ENCODE measurements at places on chromosomes 12 and 14.

DNA sequence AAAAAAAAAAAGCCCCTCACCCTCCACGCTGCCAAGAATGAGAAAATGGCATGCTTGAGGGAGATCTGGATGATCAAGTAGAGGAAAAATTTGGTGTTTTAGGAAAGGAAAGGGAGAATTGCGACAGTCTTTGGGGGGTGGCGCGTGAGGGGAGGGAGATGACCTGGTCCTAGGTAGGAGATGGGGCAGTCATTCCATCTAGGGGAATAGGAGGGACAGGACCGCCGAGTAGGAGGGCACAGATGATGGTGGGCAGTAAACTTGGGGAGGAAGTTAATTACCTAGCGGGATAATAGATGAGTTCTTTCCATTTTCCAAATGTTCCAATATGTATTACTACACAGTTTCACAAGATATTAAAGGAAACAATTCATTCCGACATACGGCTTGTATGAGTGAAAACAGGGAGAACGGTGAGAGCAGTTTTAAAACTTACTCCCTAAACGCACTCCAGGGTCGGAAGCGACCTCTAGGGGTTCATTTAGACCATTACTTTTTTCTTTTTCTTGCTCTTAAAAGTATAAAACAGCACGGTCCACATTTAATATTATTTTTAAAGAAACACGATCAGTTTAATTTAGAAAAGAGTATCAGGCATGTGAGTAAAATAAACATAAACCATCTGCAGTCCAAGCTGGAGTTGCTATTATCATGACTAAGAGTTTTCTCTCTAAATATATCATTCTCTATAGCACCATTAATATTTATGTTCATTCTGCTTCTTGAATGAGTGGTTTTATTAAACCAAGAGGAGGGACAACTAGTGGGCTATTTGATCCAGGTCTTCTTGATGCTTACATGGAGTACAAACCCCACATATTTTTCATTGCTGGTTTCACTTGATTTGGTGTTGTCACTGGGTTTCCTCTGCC, 3.0 kb upstream of the FNTB start:
- DNase-seq = peak; percentile 43

- DNase-seq = no peak
Measured at GRCh38 chr12:28824849-28825248, 324.2 kb upstream of the FAR2 start.

DNA sequence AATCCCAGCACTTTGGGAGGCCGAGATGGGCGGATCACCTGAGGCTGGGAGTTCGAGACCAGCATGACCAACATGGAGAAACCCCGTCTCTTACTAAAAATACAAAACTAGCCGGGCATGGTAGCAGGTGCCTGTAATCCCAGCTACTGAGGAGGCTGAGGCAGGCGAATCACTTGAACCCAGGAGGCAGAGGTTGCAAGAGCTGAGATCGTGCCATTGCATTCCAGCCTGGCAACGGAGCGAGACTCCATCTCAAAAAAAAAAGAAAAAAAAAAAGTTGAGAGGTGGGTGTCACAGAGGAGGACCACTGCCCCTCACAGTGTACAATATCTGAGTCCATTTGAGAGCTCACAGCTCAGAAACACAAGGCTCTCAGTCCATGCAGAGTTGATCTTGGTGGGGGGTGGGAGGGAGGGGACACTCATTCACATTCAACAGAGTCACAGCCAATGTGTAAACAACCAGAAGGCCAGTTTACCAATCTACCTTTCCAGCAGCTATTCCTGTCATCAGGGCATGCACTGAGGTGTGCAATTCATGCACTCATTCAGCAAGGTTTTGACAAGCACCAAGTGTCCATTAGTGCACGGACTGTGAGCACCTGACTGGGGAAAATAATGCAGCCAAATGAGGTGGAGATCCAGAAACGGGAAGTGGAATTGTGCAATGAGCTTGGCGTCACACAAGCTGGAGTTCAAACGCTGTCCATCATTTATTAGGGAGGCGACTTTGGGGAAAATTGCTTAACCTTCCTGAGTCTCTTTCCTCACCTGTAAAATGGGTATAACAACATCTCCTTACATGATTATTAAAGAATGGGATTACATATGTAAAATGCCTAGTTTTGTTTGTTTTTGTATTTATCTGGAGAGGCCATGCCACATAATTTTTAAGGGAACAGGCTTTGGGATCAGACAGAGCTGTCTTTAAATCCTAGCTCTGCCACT, 4.4 kb upstream of the EIF5 start:
- DNase-seq = no peak

GRCh38 chr14:69473260-69473659, 11.3 kb upstream of the PLEKHD1 start:
- no peak for DNase-seq

DNA sequence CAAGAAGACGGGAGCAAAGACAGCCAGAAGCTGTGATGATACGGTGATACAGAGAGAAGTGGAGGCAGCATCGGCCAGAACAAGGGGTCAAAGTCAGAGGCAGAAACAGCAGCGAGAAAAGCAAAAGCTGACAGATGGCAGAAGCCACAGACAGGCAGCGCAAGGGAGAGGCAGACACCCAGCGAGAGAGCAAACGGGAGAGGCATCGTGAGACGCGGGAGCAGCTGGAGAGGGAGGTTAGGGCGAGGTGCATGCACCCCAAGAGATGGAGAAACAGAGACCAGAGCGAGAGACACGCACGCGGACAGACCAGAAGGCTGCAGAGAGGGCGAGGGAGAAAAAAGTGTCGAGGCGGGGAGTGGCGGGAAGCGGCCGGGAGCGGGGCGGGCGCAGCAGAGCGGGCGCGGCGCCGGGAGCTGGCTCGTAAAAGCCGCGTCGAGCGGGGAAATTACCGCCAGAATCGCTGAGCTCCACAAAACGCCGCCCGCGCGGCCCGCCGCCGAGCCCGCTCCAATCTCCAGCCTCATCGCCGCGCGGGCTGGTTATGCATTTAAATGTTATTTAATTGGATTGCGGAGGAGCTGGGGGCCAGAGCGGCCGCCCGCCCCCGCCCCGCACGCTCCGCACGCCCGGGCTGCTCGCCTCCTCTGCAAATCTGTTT, 15.6 kb downstream of the SMUG1 start:
- DNase-seq = peak; percentile 22

GRCh38 chr14:54337314-54337713, 59.5 kb upstream of the CDKN3 start:
- DNase-seq = no peak

DNA sequence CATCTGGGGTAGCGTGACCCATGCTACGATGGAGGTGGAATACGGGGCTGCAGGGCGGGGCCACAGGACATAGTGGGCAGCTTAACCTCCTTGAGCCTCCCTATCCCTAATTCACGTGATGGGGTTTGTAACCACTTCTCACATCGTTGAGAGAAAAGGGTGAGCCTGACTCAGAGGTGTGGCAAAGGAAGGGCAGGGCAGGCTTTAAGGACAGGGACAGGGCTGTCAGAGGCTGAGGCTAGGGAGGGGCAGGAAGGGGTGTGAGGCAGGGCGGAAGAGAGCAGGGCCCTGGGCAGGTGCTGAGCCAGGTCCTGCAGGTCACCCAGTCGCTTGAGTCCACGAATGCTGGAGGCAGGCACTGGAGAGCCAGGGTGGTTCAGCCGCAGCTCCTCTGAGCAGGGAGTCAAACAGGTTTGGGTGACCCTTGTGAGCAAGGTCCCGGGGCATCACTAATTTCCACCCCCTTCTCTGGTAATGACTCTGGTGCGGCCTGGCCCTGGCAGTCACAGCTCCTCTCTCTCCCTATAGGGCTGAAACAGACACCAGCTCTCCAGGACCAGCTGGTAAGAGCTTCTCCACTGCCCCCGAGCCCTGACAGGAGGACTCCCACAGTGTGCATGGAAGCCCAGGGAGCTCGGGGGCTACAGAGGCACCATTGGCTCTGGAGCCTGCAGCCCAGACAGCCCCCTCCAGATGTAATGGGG, 7.5 kb upstream of the AQP2 start:
- no peak for DNase-seq

- DNase-seq = no peak
Measured at GRCh38 chr14:103031566-103031911, 25.8 kb downstream of the CDC42BPB start.

Measured in stimulated activated CD4-positive, alpha-beta T cell treated with anti-CD3 and anti-CD28 coated beads, Interleukin-4, amount 100 ng/mL, for 24 hours (primary cell).